ENCODE measurements at places on chromosomes 2 and 18.
A peak's percentile ranks its signal among the peaks of the same experiment; 100 is the strongest.

- no peak for DNase-seq
Observed at GRCh38 chr2:190876631-190877030, 4.0 kb upstream of the GLS start.

GRCh38 chr18:45430041-45430440 lies 185.2 kb upstream of the SLC14A2 start:
- no peak for DNase-seq

- no peak for DNase-seq
Observed at GRCh38 chr2:10035053-10035422, 8.3 kb upstream of the KLF11 start.

GRCh38 chr2:75099521-75099922 lies 99.8 kb downstream of the TACR1 start:
- DNase-seq = no peak

DNA sequence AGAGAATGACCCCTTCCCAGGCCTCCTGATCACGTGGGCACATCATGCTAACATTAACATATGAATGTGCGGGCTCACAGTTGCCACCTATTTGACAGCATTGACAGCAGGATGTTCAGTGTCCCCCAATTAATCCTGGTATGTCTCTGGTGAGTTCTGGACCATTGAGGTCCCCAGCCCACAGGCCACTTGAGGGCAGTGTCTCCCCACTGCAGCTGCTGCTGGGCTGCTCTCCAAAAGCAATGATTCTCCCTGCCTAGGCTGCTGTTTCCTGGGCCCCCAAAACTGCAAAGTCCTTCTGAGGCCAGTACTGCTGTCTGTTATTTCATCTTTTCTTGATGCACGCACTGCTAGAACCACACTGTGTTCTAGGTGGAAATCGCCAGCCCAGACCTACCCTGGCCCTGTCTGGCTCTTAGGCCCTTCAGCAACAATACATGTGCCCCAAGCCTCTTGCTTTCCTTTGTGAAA lies 52.7 kb upstream of the MAPK4 start:
- peak; percentile 67 for DNase-seq

DNA sequence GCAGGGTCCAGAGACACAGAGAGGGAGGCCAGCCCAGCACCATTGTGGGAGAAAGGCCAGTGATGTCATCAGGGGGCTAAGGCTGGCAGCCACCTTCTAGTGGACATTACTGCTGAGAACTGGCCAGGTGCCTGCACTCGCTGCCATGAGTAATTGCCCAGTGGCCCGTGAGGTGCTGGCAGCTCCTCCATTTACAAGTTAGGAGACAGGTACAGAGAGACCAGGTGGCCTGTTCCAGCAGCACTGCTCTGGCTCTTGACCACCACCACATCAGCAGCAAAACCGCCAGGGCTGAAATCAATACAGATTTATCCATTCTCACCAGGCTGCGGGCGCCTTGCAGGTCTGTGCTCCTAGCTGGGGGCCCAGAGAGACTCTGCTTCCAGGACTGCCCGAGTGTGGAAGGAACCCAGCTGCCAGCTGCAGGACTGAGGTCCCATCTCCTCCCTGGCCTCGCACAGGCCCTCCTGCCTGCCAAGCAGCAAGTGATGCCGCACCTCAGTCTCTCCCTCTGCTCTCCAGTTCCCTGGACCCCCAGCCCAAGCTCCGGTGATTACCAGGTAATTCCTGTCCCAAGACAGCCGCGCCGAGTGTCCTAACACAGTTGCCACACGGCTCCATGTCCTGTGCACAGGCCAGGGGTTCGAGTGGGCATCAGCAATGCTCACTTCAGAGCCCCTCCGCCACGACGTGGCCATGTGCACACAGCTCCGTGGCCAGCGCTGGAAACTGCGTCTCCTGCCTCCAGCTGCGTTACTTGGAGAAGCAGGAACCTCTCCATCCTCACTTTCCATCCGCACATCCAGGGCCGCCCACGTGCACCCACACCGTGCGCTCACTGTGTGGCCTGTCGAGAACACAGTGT lies 101.0 kb upstream of the CTDP1 start:
- no peak for DNase-seq

GRCh38 chr18:3281456-3282400 lies 19.8 kb downstream of the MYL12B start:
- peak; percentile 89 for DNase-seq

DNA sequence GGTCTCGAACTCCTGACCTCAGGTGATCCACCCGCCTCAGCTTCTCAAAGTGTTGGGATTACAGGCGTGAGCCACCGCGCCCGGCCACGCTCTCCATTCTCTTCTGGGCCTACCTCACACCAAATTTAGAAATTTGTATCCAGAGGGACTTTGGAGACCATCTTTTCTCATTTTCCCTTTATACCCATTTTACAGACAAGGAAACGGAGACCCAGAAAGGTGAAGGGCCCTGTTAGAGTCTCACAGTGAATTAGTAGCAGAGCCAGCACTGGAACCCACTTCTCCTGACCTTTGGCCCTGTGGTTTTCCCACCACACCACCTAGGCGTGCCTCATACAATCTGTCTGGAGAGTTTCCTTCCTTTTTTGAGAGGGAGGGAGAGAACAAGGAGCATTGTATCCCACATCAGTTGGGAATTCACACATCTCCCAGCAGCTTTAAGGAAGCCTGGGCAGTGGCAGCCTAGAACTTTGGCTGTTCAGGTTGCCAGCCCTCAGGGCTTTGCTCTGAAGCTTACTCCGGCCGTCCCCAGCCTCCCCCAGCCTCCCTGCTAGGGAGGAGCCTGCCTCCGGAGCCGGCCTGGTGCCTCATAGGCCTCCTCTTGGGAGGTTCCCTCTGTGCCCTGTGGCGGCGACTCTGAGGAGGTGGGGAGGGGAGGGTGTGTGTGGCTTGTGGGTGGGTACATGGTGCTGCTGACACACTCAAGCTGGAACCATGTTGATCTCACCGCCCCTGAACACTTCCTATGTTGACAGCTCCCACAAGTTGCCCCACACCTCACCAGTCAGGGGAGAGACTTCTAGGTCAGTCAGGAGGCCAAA lies 13.8 kb downstream of the FOSL2 start:
- peak; percentile 63 for DNase-seq

DNA sequence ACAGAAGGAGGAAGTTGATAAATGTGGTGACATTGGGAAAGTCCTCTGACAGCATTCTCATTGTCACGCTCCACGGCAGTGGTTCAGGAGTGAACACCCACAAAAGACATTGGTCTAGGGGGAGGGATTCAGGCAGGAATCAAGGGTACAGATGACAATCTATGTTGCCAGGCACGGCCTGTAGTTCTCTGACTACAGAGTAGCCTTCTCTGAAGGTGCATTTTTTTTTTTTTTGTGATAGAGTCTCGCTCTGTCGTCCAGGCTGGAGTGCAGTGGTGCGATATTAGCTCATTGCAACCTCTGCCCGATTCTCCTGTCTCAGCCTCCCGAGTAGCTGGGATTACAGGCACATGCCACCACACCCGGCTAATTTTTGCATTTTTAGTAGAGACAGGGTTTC lies 7.4 kb upstream of the MOB1A start:
- DNase-seq = no peak

- no peak for DNase-seq
Observed at GRCh38 chr2:15043336-15044058, 411.0 kb downstream of the LRATD1 start.
